ENCODE measurements at places on chromosomes 2 and 18.

- no peak for DNase-seq
Measured at GRCh38 chr2:233301811-233302210, 5.8 kb upstream of the SAG start.

DNA sequence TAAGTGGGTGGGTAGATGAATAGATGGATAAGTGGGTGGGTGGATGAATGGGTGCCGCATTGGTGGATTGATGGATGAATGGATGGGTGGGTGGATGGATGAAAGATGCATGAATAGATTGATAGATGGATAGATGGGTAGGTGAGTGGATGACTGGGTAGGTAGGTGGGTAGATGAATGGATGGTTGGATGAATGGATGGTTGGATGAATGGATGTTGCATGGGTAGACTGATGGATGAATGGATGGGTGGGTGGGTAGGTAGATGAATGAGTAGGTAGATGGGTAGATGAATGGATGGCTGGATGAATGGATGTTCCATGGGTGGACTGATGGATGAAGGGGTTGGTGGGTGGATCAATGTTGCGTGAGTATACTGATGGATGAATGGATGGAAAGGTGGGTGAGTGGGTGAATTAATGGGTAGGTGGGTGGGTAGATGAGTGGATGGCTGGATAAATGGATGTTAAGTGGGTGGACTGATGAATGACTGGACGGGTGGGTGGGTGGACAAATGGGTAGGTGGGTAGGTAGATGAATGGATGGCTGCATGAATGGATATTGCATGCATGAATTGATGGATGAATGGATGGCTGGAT lies 30.5 kb downstream of the ANKMY1 start:
- no peak for DNase-seq

DNA sequence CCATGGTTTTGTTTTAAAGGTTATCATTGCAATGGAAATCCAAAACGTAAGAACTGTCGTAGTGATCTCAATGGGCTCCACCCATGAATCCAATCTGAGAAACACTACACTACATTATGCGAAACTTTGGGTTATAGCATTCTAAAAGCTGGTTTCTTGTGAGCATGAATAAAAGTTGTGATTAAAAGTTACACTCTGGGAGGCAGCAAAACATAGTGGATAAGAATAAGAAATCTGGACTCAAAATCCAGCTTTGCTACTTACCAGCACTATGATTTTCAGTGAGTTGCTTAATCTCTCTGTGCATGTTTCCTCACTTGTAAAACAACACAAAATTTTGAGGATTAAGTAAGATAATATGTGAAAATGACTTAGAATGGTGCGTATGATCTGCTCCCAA lies 25.7 kb upstream of the THOC1 start:
- DNase-seq, result no peak

DNA sequence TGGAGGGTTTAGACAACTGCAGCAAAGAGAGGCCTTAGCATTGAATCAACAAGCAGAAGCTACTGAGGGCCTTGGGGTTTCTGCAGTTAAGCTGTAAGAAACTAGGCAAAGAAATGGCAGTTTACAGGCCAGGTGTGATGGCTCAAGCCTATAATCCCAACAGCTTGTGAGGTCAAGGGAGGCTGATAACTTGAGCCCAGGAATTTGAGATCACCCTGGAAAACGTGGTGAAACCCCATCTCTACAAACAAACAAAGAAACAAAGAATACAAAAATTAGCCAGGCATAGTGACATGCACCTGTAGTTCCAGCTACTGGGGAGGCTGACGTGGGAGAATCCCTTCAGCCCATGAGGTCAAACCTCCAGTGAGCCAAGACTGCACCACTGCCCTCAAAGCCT lies 421.6 kb upstream of the CHST9 start:
- DNase-seq, result no peak

GRCh38 chr2:203706403-203706802 lies at the start of gene CD28:
Gene CD28, plus strand, starts transcription at chr2:203706639. Its CDS starts 58 bp downstream, at chr2:203706697.
- no peak for DNase-seq

DNA sequence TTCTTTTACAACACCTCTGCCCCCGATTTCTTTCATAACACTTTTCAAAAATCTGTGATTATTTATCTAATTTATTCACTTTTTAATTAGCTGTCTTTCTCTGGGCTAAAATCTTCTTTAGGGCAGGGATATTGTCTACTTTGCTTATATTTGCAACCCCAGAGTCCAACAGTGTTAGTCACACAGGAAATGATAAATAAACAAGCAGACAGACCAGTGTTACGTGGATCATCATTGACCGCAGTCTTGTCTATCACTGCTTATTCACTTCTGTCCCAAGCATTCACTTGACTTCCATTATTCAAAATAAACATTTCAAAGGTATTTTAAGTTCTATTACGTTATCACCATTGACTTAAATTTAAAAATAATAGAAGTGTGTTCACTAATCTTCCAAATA lies 237.6 kb upstream of the UBE2E3 start:
- DNase-seq, result no peak

DNA sequence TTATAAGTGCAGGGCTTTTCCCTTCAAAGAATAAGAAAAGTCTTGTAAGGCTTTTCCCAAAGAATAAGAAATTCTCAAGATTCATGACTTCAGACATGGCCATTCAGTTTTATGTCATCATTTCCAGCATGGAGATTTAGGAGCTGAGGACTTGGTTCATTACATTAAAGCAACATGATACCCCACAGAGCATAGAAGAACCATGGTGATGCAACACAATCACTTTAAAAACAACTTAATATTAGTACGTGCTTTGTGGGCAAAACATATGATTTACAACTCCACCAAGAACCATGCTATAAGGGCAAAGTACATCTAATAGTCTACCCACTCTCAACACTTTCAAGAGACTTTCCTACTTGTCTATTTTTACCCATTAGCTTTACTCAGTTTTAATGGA lies 214.4 kb downstream of the SRBD1 start:
- no peak for DNase-seq

DNA sequence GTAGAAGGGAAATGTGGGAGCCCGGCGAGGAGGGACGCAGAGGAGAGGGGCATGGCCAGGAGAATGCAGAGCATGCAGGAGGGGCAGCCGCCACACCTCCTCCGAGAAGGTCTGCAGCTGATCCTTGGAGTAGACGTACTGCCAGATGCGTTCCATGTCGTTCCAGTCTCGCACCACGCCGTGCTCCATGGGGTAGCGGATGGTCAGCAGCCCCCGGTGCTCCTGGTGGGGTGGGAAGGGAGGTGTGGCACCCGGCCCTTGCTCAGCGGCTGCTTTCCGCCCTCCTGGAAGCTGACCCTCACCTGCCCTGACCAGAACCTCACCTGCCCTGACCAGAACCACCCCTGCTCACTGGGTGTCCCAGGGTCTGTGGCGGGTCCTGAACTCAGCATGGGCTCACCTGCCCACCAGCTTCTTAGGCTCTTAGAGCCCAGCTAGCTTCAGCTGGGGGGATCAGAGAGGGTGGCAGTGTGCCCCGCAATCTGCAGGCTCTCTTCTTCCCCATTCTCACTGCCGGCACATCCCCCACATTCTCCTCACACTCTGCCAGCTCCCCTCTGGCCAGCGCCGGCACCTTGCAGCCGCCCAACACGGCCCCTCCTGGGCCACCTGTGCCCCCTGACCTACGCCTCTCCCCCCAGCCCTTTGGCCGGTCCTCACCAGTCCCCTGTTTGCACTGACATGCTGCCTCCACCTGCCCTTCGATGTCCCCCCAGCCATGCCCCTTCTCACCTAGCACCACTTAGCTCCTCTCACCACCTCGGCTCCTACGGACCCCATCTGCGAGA lies 4.4 kb downstream of the ACTR1B start:
- DNase-seq, result no peak

DNA sequence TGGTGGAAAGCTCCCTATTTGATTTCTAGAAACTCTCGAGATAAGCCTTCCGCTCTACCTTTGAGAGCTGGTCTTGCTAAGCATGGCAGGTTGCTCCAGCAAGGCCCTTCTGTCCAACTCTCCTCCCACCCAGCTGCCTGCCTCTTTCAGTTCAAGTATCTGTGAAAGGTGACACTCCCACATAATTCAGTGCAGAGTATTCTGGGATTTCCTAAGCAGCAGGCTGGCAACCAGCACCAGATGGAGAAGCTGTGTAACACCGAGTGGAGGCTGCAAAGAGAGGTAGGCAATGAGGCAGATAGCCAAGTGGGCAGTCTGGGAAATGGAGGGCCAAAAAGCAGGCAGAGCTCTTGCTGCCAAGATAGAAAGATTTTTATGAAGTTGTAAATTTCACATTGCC lies 88.4 kb upstream of the CAVIN2 start:
- DNase-seq, result peak; percentile 100

DNA sequence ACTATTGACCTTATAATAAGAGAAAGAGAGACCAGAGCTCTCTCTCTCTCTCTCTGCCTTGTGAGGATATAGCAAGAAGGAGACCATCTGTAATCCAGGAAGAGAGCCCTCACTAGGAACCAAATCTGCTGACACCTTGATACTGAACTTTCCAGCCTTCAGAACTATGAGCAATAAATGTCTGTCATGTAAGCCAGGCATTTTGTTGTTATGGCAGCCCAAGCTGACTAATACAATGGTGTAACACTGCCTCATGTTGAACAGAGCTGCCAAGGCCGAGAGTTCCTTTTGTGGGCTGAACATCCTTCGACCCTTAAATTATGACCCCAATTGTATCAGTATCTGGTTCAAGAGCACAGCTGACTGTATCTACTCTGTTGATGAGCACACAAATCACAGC lies 108.0 kb downstream of the LRRC30 start:
- no peak for DNase-seq

DNA sequence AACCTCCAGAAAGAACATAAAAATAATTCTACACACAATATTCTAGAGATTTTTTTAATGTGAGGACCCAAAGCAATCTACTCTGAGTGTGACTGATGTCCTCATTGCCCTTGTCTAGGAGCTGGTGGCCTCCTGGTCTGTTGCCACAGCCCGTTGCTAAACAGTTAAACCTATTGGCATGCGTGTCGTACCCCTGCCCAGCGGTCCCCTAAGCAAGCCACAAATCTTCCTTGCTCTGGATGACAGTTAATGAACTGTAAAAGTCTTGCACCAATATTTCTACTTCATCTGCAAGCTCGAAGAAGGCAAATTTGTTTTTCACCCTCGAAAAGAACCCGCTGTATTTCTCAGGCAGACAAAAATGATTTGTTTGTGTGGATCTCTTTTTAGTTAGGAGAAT lies 489.1 kb upstream of the MEX3C start:
- DNase-seq, result no peak

- no peak for DNase-seq
Measured at GRCh38 chr18:45519411-45520280, 95.6 kb upstream of the SLC14A2 start.

DNA sequence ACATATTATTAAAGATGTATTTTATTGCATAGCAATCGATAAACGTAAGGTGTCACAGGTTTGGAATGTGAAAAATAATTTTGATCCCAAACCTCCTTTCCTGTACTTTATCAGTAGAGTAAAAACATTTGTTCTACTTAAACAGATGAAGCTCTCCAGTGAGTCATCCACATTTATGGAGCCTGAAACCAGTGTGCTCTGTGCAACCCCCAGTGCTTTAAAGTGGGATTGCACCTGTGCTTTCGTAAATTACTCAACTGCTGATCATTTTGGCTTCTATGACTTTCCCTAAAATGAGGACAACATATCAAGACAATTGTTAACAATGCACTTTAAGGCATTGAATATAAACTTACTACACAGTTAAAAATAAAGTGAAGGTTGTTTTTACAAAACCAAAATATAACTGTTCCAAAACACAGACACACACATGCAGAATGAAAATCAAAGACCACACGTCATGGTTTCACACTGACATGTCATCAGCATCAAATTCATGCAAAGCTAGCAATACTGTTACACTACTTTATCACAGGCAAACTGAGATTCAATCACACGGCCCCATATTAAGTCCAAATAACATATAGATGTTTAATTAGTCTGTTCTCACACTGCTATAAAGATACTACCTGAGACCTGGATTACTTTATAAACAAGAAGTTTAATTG lies 9.7 kb downstream of the TMEM18 start:
- DNase-seq, result peak; percentile 28

DNA sequence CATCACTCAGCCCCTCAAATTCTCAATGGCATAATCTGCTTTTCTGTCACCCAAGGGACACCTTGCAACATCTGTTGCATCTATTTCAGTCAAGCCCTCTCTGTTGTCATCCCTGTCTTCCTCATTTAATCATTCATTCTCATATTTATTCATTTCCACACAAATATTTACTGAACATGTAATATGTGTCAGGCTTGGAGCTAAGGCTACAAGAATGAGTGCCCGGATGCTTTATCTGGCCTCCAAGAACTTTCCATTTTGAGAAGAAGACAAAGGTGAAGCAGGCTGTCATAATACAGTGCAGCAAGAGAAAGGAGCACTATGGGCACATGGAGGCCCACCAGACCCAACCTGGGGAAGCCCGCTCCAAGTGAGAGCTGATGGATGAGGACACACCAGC lies 15.6 kb downstream of the IL18RAP start:
- no peak for DNase-seq

GRCh38 chr2:30217644-30218337 lies 13.5 kb upstream of the LBH start:
- no peak for DNase-seq

- peak; percentile 27 for DNase-seq
Measured at GRCh38 chr2:47223980-47224379, 68.9 kb upstream of the STPG4 start.

GRCh38 chr2:20381457-20381856 lies 30.8 kb upstream of the PUM2 start:
- DNase-seq, result peak; percentile 75

DNA sequence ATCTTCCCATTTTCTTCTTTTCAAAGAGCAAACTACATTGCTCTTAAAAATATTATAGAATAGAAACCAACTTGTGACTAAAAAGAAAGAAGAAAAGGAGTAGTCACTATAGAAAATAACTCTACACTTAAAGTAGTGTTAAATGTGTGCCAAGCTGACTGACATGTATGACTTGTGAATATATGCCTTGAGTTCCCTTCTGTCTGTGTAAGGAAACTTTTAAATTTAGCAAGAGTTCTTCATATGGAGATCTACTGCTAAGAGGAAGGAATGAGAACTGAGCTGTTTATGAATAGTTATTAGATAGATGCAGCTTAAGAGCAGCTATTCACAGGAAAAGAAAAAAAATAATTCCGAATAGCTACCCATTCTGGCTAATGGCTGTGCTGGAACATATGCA lies 1221.7 kb upstream of the ZEB2 start:
- no peak for DNase-seq

Data from NCI-H1694 treated with DMSO at 0.1 percent for 48 hours (cell line).